Stimulated activated CD8-positive, alpha-beta memory T cell treated with anti-CD3 and anti-CD28 coated beads, Interleukin-4, amount 100 ng/mL, for 48 hours (primary cell): ENCODE measurements at places on chromosomes 16 and 17.

- DNase-seq: no peak
Measured at GRCh38 chr17:2563061-2563460, 30.4 kb upstream of the PAFAH1B1 start.

- DNase-seq: no peak
Measured at GRCh38 chr17:73706858-73707257, 62.6 kb upstream of the SDK2 start.

DNA sequence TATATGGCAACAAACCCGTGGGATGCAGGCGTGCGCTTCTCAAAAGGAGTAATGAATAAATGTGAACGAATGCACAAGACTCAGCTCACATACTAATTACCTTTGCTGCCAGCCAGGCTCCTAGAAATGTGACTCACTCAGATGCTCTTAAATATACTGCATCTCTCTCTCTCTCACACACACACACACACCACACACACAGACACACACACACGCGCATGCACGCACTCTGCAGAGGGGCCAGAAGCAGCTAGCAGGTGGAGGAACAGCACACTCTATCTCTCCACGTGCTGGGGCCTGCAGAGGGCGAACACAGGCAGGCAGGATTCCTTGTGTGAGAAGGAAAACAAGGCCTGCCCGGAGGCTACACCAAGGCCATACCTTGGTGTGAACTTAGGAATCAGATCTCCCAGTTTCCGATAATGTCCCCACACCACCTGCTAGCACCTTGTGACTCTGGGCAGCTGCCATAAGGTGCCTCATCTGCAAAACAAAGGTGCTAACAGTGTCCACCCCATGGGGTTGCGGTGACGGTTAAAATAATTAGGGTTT, 5.3 kb downstream of the GPRC5B start:
- DNase-seq: no peak

- DNase-seq: peak; percentile 53
Measured at GRCh38 chr16:53913099-53913870, 209.3 kb downstream of the FTO start.

GRCh38 chr16:77437859-77438258, 3.0 kb upstream of the ADAMTS18 start:
- DNase-seq: no peak

- DNase-seq: no peak
Measured at GRCh38 chr16:8108991-8109509, 481.3 kb downstream of the TMEM114 start.

DNA sequence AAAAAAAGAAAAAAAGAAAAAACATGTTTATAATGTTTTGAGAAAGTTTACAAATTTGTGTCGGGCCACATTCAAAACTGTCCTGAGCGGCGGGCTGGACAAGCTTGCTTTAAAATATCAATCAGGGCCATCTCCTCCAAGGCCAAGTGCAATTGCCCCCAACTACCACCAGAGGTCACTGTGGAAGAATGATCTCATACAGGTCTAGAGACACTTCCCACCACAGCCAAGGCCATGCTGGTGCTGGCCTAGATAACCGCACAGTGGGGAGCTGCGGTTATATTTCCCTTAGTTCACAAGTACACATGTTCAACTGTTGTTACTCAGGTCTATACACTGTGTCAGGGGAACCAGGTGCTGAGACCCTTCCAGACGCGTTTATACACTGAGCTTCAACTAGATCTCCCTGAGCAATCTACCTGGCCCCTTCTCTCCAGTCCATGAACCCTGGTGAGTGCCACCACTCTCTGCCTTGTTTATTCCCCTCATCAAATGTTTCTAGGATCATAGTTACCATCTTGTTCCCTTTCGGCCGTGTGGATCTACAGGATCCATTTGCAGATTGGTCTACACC, 83.8 kb upstream of the CCL2 start:
- DNase-seq: peak; percentile 71

DNA sequence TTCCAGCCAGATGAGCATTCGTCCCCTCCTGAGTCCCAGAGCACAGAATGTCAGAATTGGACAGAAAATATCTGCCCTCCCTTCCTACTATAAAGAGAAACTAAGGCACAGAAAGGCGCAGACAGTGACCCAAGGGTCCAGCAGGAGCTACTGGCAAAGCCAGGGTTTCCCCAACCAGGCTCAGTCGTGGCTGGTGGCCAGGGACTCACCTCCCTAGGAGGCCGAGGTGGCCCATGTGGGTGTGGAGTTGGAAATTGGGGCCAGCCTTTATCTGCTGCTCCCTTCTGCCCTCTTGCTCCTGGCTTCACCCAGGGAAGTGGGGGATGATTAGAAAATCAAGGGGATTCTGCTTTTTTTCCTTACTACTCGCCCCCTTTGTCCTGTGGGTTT, 1.1 kb downstream of the DRC7 start:
- no peak for DNase-seq

GRCh38 chr17:50027172-50027880, 28.6 kb upstream of the ITGA3 start:
- DNase-seq: peak; percentile 38

- DNase-seq: no peak
Measured at GRCh38 chr16:79188115-79188738, 412.3 kb downstream of the MAF start.
